ENCODE measurements at places on chromosomes 7 and 10.

DNA sequence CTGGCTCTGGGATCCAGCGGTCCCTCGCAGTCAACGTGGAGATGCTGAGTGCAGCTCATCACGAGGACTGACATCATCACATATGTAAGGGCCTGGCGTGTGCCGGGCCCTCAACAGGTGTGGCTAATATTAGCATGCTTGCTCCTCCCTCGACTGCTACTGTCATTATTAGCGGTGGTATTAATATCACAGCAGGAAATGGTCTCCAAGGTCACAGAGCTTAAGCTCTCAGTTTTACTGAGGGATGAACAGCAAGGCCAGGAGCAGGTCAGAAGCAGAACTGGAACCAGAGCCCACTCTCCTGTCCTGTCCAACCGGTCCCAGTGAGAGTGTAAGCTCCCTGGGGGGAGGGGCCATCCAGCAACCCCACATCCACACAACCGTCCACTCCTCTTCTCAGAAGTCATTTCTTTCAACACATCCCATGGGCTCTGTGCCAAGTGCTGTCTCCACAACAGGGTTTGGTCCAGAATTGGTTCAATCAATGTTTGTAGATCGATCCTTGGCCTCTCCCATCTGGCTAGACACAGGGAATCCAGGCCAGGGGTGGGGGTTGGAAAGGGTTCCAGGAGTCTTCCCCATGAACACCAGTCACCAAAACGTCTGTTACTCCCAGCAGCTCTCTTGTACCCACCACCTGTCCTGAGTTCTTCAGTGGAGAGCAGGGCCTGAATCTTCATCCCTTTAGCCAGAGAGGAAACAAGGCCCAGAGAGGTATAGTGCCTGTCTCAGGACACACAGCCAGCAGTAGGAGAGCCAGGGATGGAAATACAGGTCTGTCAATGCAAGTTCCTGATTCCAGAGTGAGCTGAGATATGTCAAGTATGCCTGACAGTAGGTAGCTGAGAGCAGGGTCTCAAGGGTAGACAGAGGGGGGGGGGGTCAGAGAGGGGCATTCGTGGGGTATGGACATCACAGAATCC lies 45.3 kb upstream of the ZMIZ1 start:
- no peak for DNase-seq

- no peak for DNase-seq
Measured at GRCh38 chr10:59433720-59434428, 71.5 kb upstream of the FAM13C start.

- no peak for DNase-seq
Measured at GRCh38 chr10:90917238-90917967, 3.5 kb downstream of the ANKRD1 start.

- no peak for DNase-seq
Measured at GRCh38 chr7:40804477-40805215, 669.8 kb downstream of the SUGCT start.

DNA sequence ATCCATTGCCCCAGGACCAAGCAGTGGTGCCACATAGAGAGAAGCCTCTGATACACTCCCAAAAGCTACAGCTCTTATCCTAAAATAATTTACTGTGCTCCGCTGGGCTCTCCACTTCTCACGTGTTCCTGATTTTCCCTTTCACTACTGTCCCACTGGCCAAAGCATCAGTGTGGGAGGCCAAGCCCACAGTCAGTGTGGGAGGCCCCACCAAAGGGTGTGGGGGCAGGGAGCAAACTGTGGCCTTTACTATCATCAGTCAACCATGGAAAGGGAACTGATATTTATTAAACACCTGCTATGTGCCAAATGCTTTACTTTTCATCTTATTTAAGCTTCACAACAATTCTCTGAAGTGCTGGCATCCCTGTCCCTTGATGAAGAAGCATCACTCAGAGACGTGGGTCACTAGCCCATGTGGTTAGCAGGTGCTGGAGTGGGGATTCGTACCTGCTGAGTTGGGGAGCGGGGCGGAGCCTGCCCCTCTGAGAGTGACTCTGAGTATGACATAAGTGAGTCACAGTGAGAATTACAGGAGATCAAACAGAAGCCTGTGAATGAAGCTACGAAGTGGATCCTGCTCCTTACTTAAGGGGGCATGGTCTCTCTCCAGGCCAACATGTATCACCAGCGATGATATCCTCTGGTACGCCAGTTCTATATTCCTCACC lies 50.4 kb downstream of the PYROXD2 start:
- DNase-seq: no peak

DNA sequence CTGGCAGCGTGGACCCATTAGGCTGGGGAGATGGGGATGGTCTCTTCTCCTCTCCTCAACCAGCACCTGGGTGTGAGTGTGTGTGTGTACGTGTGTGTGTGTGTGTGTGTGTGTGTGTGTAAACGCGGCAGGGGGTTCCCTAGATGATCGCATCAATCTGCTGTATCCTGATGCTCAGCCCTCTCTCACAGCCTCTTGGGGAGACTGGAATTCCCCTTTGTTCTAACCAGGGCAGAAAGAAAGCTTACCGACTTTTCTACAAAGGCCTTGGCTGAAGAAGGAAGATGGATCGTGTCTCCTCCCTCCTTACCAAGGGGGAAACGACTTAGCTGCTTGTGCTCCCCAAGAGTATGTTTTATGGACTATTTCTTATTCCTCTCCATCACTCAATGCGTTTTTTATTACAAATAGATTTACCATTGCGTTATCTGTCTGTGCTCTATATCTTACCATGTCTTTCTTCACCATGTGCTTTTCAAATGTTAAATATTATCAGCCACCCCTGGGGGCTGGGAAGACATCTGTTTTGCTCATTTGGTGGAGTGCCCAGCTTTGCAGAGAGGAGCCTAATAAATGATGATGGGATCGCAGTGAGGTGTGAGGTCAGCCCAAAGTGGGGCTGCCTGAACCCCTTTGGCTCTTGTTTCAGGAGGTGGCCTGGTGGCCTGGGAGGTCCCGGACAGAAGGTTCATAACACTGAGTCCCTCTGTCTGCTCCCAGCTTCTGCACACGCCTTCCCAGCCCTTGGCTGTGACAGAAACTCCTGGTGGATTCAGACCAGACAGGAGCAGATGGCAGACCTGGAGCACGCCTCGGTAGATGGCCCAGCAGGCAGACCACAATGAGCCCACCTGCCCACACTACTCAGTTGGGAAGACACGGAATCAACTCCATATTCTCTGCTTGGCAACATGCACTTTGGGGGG lies 262.0 kb downstream of the PRPF18 start:
- DNase-seq: no peak

DNA sequence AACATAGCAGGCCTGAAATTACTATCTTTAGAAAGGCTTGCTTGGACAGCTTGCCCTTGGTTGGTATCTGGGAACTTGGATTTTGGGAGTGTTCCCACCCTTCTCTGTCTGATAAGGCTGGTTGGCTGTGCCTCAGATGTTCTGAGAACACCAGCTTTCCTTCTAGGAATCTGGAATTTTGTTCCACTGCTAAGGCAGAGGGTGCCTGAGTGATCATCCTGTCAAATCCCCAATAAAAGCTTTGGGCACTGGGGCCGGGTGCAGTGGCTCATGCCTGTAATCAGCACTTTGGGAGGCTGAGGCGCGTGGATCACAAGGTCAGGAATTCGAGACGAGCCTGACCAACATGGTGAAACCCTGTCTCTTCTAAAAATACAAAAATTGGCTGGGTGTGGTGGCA lies 5.0 kb downstream of the TRUB1 start:
- DNase-seq: no peak

All from activated naive CD8-positive, alpha-beta T cell treated with anti-CD3 and anti-CD28 coated beads for 36 hours (primary cell).